Mammary epithelial cell (primary cell): ENCODE measurements at places on chromosomes 7 and 10. TPM values are rescaled to one million over a fixed set of nuclear protein-coding genes. Genes with fewer than 3 reads are reported as not detected.

GRCh38 chr10:121811386-121811785 is 116.4 kb downstream of the ATE1 start:
- no peak for DNase-seq

DNA sequence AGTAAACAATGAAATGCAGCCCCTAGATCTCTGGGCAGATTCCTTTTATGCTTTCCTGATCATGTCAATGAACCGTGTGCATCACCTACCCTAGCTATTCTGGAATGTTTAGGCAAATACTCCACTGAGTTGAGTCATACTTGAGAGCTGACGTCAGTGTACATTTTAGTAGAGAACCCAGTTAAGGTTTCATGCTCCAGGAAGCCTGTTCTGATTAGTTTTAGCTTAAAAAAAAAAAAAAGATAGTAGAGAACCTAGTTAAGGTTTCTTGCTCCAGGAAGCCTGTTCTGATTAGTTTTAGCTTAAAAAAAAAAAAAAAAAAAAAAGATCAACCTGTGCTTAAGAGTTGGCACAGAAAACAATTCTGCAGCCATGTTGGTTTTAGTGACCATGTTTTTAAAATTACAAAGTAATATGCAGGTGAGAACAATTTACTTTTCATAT is 3.7 kb upstream of the MCU start:
- peak; percentile 83 for DNase-seq

- DNase-seq: no peak
Observed at GRCh38 chr7:159197066-159197975, 52.7 kb upstream of the VIPR2 start.

The FAM25C gene
- not detected in 2 replicates for total RNA-seq
